Body of pancreas (tissue), 4 donors: ENCODE measurements at places on chromosomes 11 and 22. TPM values are rescaled to one million over a fixed set of nuclear protein-coding genes. Genes with fewer than 3 reads are reported as not detected.

DNA sequence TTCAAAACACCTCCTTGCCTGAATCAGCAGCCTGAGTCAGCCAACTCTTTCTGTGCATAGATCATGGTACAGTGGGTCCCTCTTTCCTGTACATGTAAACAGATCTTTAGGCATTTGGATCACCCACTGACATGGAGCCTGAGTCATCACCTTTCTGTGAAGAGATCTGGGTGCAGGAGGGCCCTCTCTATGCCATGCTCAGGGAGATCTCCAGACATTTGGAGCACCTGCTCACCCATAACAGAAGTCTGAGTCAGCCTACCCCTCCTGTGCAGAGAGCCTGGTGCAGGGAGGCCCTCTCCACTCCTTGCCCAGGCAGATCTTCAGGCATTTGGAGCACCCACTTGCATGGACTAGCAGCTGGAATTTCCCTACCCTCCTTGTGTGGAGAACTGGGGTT, 56.2 kb upstream of the GLYAT start:
- DNase-seq, result no peak

- DNase-seq, result no peak
These were observed 24.0 kb downstream of the MIAT start for GRCh38 chr22:26681395-26681821.

The RBM14 gene
- total RNA-seq, result 29.8 TPM

- DNase-seq, result no peak
These were observed 5.1 kb downstream of the MPZL3 start for GRCh38 chr11:118247041-118247440.

- no peak for DNase-seq
These were observed 2.9 kb downstream of the CLCF1 start for GRCh38 chr11:67370351-67371076.

DNA sequence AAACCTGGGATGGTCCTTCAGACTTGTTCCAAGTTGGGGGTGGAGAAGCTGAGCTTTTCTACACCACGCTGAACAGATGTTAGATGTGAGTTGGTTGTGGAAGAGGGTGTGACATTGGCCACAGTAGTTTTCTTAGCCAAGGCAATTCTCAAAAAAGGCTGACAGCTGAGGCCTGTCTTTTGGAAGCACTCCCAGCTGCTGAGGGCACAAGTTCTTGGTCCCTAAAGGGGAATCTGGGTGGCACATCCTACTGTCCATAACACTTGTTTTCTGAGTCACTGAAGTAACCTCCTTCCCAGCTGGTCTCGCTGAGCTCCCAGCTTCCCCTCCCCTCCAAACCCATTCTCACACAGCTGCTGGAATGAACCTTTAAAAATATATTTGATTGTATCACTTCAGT, 375.7 kb upstream of the KIRREL3 start:
- DNase-seq, result no peak

The IGF2 gene
- total RNA-seq, result 10.6 TPM

DNA sequence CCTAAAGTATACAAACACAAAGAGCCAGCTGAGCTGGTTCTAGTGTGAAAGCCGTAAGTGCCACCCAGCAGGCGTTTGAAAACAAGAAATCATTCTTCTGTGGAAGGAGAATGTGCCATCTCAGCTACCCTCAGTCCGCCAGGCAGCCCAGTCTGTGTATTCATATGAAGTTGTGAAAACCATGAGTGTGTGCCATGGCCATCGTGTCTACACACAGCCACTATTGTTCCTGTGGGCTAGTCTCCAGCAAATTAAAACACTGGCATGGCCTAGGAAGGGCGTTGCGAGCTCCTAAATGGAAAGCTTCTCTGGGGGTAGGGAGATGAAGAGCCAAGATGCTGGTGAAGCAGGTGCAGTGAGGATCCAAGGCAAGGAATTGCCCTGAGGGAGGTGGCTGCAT, 51.5 kb upstream of the HORMAD2 start:
- DNase-seq, result no peak
